ENCODE measurements at places on chromosomes 5 and 9.

- no peak for DNase-seq
Observed at GRCh38 chr5:10118150-10118549, 131.5 kb downstream of the ATPSCKMT start.

DNA sequence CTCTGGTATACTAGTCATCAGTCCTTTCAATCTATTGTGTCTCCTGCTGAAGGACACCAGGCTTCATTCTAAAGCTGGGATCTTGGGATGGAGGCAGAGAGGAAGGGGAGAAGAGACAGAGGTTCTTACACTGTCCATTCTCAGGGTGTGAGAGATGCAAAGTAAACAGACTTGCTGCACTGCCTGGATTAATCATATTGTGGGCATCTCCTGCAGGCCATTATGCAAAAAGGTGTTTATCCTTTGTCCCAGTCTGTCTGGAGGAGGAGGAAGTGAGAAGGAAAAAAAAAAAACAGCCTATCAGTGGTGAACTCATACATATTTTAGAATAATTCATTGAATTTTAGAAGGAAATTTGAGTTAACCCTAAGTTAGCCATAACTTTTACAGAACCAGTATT is 92.9 kb upstream of the TNPO1 start:
- DNase-seq = no peak

GRCh38 chr5:165108809-165109208 is 1603.4 kb downstream of the MAT2B start:
- DNase-seq = no peak

DNA sequence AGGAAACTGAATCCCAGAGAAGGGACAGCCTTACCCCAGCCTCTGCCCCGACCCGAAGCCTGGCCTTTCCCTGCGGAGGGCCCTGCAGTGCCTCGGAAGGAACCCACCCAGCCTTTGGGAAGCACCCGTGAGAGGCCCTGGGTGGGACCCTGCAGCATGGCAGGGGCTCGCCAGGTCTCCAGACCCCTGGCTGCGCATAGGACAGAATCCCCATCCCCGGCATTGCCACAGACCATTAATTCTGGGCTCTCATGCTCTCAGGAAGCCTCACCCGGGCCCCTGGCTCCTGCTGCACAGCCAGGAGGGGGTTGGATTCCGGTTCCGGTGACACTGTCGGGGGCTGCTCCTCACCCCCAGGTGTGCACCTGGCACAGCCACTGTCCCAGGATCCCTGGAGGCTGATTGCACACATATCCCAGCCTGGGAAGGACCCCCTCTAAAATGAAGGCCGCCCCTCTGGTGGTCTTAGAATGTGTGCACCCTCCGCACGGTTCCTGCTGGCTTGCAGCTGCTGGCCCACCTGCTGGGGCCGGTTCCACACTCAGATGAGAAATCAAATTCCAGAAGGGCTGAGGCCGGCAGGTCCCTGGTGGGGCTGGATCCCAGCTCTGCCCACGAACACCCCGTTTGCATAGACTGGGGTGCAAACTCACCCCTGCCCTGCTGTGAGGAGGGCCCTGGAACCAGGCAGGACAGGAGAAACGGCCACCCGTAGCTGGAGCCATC is 4.7 kb downstream of the EGFL7 start:
- DNase-seq = no peak

- no peak for DNase-seq
Observed at GRCh38 chr5:126883564-126884245, 106.8 kb downstream of the LMNB1 start.

GRCh38 chr5:1125030-1125357 is 13.1 kb upstream of the SLC12A7 start:
- no peak for DNase-seq

GRCh38 chr9:123113185-123113584 is 79.7 kb downstream of the GPR21 start:
- DNase-seq = no peak

GRCh38 chr5:57626703-57627102 is 144.1 kb upstream of the ACTBL2 start:
- no peak for DNase-seq

DNA sequence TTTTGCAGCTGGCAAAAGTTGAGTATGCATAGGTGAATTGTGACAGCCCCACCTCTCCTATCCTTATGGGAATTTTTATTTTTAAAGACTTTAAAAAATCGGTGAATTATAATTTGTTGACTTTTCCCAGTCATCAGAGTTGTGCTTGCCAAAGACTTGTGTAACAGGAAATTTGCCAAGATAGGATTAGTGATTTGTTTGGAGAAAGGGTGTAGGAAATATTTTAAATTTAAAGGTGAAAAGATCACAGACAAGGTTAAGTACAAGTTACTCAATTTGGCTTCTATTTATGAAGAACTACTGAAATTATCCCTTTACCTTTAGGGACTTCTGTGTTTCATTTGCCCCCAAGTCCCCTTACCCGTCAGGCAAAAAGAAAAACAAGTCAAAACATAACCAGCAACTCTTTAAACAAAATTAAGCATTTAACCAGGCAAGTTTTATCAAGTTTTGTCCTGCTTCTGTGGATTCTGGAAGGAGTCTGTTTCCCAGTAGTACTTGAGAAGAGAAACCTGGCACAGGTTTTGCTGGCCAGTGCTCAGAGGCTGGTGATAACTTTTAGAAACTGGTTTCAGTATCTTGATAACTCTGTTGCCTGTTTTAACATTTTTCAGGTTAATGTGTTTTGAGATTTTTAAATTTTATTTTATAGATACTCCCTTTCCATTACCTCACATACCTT is 285.4 kb downstream of the MAST4 start:
- no peak for DNase-seq

- no peak for DNase-seq
Observed at GRCh38 chr5:132677191-132677590, 3.4 kb downstream of the IL4 start.

DNA sequence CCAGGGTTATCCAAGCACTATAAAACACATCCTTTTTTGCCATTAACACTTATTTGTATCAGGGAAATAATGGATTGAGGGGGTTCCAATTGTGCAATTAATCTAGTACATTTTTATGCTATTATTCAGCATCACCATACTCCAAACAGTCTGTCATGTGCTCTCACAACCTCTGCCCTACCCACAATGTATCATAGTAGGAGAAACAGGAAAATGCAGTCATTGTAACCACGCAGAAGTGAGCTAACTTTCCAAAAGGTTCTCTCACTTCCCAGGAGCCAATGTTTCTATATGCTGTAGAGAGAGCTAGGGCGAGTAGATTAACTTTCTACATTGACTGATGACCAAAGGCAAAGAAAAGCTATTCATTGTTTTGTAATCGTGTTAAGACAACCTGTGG is 29.8 kb downstream of the DAB2 start:
- DNase-seq = no peak

GRCh38 chr9:105132606-105133005 is 111.8 kb upstream of the SLC44A1 start:
- DNase-seq = no peak

DNA sequence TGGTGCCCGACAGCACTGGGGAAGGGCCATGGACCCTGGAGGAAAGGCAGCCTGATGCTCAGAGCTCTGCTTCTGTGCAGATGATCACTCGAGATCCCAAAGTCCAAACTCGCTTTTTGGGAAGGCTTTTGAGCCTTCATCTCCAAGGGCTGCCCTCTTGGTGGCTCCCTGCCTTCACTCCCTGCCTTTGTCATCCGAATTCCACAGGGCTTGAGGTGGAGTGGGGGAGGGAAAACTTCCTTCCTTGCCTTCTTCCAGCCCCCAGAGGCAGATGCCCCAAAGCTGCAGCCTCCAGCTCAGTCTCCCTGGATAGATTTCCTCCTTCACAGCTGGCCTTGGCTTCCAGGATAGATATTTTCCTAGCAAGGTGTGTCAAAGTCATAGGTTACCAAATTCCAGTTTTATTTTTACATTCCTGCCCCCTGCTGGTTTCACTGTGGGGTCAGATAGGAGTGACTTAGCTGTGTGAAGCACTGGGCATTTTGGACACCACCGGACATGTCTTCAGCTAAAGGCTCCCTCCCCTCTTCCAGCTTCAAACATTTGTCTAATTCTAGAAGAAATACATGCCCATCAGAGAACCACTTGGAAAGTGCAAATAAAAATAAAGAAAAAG is 268.2 kb downstream of the HSPA4 start:
- DNase-seq = no peak

DNA sequence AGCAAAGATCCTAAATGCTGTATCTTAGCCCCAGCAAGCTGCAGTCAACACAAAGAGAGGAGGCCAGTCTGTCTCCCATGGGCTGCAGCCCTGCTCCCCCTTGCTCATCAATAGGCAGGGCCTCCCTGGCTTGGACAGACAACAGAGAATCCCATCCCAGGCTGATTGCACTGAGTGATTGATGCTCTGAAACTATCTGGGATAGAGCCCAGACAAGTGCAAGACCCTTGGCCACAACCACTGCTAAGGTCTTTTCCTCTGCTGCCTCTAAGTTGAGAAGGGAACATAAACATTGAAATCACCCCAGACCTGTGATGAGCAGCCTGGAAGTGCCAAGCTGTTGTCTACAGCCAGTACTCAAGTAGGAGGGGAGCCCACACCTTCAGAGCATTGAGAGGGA is 661.0 kb upstream of the CDH18 start:
- no peak for DNase-seq

Data from forelimb muscle (tissue), 1 donor.